ENCODE measurements at places on chromosomes 13 and 19.
A peak's percentile ranks its signal among the peaks of the same experiment; 100 is the strongest.

DNA sequence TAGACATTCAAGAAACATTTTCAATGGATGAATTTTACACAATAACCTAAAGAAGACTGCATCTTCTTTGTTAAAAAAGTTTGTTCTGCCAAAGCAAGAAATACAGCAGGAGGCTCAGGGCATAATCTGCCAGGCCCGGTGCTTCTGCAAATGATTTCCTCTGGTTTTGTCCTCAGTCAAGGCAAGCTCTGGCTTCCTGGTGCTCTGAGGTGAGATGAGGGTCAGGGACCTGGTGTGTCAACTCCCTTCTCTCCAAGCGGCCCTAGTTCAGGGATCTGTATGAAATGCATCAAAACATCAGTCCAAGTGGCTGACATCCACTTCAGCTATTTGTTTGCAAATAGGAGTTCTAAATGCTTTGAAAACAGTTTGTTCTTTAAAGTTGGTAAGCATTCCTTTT lies 31.6 kb downstream of the LACC1 start:
- no peak for DNase-seq

GRCh38 chr13:77535448-77535847 lies at the start of gene SCEL:
TSS of gene SCEL (plus strand) at chr13:77535706. CDS start at chr13:77555876, 20,170 bp downstream.
- no peak for DNase-seq

GRCh38 chr13:43319617-43320444 lies 296.4 kb downstream of the DNAJC15 start:
- no peak for DNase-seq

- no peak for DNase-seq
Observed at GRCh38 chr13:43030548-43030947, 7.2 kb downstream of the DNAJC15 start.

GRCh38 chr13:45949161-45949560 lies 97.6 kb upstream of the SIAH3 start:
- DNase-seq: no peak

- DNase-seq: no peak
Observed at GRCh38 chr19:50909240-50910070, 1.7 kb downstream of the KLK4 start.

GRCh38 chr19:46841458-46842083 lies 9.1 kb downstream of the AP2S1 start:
- no peak for DNase-seq

GRCh38 chr13:27621116-27621365 lies 651 bp upstream of the POLR1D start:
- no peak for DNase-seq

GRCh38 chr13:51541037-51541436 lies 43.2 kb upstream of the WDFY2 start:
- DNase-seq: no peak

GRCh38 chr19:29088761-29089160 lies 124.2 kb downstream of the UQCRFS1 start:
- no peak for DNase-seq

DNA sequence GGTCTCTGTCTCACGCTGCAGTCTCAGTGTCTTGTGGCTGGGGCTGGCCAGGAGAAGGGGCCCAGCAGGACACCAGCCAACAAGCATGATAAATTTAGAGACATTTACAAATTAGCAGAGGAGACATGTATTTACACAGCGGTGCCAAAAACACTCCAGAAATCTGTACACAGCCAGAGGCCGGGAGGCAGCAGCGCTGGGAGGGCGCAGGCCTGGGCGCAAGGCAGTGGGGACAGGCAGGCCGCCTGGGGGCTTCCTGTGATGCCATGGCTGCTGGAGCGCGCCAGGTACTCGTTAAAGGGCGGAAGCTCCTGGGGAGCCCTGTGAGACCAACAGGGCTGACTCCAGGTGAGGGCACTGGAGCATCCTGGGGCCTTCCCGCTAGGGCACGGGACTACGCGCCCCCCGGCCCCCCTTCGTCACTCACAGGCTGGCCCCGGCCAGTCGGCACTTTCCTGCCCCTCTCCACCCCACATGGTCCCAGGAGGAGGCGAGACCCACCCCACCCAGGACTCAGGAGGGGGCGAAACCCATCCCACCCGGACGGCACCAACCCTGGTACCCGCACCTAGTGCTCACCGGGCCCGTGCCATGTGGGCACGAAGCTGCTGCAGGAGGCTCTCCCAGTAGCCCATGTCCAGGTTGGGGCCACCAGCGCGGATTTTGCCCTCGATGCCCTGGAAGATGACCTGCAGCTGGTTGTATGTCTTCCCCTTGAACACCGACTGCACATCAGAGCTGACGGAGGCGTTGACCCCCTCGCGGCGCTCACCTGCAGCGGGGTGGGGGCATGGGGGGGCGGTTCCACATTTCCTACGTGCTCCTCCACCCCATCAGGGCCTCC lies 7.4 kb upstream of the TBXA2R start:
- DNase-seq: no peak

- peak; percentile 73 for DNase-seq
Observed at GRCh38 chr19:6739390-6739882, at the start of gene TRIP10. TSS of gene TRIP10 (plus strand) at chr19:6739680. CDS start at chr19:6739762, 82 bp downstream.

GRCh38 chr13:114264886-114265611 lies 16.4 kb upstream of the UPF3A start:
- DNase-seq: no peak

GRCh38 chr13:29548722-29549121 lies 46.8 kb downstream of the SLC7A1 start:
- no peak for DNase-seq

- no peak for DNase-seq
Observed at GRCh38 chr13:74669149-74669548, 534.9 kb upstream of the KLF12 start.

- DNase-seq: no peak
Observed at GRCh38 chr13:70098669-70099068, 9.0 kb upstream of the ATXN8OS start.

- no peak for DNase-seq
Observed at GRCh38 chr19:40139533-40140287, 49.0 kb upstream of the ZNF780A start.

DNA sequence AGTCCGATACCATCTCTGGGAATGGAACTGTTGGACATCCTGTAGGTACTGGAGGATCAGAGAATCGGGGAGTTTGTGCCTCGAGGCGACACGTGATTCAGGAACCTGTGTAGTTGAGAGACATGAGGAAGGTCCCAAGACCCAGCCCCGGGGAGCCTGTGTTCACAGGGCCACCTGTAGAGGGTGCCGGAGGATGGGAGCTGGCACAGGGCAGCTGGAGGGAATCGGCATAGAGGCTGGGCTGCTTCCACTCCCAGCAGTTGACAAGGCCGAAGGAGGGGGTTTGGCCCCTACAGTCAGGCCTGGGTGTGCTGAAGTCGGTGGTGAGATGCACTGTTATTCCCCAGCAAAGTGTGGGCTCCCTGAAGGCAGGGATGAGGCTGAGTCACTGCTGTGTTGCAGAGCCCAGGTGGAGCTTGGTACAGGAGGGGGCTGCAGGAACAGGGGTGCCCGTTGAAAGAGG lies 2.5 kb upstream of the ISYNA1 start:
- DNase-seq: no peak

DNA sequence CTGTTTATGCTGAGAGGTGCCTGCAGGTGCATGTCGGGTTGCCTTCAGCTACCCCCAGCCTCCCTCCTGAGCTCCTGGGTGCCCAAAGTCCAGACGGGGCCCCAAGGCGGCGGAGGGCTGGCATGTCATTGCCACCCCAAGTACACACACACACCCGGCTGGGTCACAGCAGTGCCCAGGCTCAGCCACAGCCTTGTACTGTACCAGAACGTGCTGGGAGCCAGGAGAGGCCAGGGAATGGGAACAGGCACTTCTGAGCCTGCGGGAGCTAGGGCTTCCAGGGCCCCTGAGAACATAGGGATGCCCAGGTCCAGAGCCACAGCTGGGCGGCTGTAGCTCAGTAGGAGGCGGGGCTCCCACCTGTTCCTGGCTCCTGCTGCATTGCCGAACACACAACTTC lies 51.0 kb upstream of the MAB21L1 start:
- DNase-seq: no peak

DNA sequence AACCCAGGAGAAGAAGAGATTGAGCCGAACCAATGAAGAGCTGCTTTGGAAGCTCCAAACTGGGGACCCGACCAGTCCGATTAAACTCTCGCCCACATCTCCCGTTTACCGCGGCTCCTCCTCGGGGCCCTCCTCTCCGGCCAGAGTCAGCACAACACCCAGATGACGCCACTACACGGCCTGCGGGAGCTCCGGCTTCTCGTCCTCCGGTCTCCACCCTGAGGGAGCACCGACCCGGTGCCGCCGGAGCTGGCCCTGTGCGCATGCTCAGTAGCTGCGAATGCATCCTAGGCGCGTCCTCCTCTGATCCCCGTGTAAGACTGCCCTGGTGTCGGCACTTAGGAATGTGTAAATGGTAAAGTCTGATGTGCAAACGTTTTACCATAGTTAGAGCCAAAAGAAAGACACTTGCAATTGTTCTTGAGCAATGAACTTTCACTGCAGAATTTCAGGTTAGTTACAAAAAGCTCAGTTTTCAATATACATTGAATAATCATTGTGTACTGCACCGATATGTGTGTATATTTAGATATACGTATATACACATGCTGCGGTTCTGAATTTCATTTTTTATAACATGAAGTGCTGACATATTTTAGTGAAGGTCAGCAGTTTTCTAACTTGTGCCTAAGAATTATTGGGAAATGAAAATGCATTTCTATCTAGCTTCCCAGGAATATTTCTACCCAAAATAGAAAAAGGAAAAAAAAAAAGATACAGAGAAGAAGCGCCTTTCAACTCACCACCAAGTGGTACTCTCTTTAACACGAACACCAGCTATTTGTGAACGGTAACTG lies 92.2 kb downstream of the SLC7A1 start:
- DNase-seq: no peak

GRCh38 chr13:49746111-49746510 lies 46.4 kb downstream of the KPNA3 start:
- DNase-seq: no peak

DNA sequence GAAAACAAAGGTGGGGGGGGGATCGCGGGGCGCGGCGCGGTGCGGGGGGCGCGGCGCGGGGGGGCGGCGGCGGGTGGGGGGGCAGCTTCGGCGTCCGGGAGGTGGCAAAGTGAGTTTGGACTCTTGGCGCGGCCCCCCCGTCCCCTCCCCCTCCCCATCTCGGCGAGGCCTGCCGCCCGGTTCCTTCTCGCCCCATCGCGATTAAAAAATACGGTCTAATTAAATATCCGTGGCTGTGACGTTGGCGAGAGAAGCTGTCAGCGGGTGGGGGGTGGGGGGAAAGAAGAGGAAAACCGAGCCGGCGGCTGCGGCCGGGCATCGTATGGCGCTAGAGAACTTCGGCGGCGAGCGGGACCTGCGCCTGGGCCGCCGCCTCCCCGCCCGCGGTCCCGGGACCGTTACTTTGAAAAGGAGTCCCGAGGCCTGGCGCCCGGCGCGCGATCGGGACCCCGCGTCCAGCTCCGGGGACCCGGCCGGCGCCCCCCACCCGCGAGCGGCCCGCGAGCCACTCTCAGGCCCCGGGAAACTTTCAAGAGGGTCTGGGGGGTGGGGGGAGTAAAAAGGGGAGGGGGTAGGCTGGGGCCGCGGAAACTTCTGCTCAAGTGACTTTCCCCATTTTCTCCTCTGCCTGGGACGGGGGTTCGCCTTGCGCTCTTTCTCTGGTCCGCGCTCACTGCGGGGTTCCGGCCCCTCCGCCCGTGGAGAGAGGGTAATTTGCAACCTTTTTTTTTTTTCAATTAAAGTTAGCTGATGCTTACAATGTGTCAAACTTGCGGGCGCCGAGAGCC lies 146.3 kb upstream of the ZNF536 start:
- no peak for DNase-seq

- DNase-seq: peak; percentile 67
Observed at GRCh38 chr19:7870571-7871436, 3.4 kb downstream of the PRR36 start.

GRCh38 chr13:28624707-28625432 lies 34.1 kb upstream of the POMP start:
- DNase-seq: no peak

- DNase-seq: no peak
Observed at GRCh38 chr13:74761801-74762757, 627.9 kb upstream of the KLF12 start.

- no peak for DNase-seq
Observed at GRCh38 chr13:66657165-66657881, 572.8 kb downstream of the PCDH9 start.

GRCh38 chr19:38360351-38360750 lies 14.0 kb upstream of the PSMD8 start:
- no peak for DNase-seq

DNA sequence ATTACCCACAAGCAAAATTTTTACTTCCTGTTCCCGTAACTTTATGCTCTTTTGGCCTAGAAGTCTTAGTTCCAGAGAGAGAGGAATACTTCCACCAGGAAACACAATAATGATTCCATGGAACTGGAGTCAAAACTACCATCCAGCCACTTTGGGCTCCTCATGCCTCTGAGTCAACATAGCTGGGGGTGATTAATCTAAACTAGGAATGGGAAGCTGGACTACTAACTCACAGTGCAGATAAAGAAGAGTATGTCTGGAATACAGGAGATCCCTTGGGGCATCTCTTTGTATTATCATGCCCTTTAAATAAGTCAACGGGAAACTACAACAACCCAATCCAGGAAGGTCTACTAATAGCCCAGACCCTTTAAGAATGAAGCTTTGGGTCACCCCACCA lies 8.9 kb upstream of the ELF1 start:
- no peak for DNase-seq

- DNase-seq: peak; percentile 66
Observed at GRCh38 chr19:2034729-2035589, 16.1 kb downstream of the MKNK2 start.

DNA sequence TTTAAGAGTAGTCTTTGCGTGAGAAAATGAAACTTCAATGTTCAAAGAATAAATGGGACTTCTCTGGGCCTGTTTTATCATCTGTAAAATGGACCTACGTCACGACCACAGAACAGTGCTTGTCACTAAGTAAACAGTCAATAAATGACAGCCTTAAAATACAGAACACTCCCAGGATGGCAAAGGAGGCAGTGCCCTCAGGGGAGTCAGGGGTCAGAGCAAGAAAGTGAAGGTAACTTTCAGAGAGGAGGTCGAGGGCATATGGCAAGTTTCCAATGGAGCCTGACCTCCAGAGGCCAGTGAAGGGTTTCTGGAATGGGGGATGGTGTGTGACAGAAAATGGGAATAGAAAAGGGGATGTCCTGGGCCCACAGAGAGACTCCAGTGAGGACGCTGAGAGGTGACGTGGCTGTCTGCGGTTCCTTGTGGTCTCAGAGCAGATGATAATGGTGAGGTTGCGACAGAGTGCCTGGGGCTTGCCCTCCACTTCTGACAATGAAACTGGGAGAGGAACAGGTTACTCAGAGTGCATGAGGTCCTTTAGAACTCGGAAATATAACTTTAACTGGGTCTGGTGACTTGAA lies 91.8 kb downstream of the UBL3 start:
- DNase-seq: peak; percentile 45

GRCh38 chr13:68523838-68524424 lies 1293.8 kb upstream of the PCDH9 start:
- DNase-seq: no peak

- DNase-seq: no peak
Observed at GRCh38 chr13:23621316-23621645, 51.1 kb downstream of the TNFRSF19 start.

DNA sequence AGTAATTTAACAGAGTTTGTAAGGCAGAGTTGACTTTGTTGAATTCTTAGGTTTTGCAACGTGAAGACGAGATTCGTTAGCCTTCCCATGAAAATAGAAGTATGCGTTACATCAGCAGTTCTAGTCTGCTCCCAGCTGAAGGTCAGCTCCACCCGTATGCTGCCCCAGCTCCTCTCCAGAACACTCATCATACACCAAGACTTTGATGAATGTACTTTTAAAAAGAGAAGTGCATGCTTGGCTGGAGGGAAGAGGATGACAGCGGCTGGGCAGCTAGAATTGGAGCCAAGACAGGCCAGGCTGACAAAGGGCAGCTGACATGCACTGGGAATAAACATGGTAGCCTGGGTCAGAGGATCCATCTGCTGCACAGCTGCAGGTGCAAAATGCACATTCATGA lies 166.3 kb upstream of the ARGLU1 start:
- DNase-seq: no peak
